Progenitor cell of endocrine pancreas (in vitro differentiated cells): ENCODE measurements at places on chromosomes 6 and 20.

GRCh38 chr6:75818098-75818855 is 69.2 kb downstream of the MYO6 start:
- DNase-seq = no peak

DNA sequence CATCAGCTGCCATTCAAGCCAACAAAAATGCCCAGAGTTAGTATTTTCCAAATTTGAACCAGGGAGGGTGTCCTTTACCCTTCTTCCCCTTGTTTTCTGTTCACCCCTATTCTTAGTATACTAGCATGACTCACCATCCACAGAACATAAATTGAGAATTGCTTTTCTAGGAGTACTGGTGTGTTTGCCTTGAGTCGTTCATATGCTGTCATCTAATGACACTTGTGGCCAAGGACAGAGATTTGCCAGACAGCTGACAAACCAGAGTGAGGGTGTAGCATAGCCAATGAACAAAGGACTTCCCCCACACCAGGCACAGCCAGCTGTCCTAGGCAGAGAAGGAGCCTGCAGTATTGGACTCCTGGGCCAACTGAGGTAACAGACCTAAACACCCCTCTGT is 62.2 kb downstream of the FILIP1 start:
- DNase-seq = no peak

GRCh38 chr20:63765082-63765873 is 25.7 kb downstream of the SLC2A4RG start:
- no peak for DNase-seq

- DNase-seq = no peak
These were observed 166.4 kb downstream of the CD24 start for GRCh38 chr6:106807947-106808611.

- DNase-seq = no peak
These were observed 2.3 kb upstream of the RAMACL start for GRCh38 chr6:166588691-166589336.

DNA sequence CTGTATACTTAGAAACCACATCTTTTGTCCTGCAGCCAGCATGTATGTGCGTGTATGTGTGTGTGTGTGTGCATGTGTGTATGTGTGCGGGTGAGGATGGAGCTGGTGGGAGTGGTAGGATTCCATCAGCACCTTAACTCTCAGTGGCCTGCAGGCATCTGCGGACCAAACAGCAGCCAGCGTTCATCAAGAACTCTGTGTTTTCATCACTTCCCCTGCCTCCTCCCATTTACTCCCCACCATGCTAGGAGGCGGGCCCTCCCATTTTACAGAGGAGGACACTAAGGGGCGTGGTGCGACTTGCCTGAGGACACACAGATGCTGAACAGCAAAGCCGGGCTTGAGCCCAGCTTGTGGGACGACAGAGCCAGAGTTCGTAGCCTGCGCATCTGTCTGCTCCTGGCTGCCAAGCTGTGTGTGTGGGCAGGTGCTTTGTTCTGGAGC is 8.9 kb downstream of the VSTM2L start:
- no peak for DNase-seq

DNA sequence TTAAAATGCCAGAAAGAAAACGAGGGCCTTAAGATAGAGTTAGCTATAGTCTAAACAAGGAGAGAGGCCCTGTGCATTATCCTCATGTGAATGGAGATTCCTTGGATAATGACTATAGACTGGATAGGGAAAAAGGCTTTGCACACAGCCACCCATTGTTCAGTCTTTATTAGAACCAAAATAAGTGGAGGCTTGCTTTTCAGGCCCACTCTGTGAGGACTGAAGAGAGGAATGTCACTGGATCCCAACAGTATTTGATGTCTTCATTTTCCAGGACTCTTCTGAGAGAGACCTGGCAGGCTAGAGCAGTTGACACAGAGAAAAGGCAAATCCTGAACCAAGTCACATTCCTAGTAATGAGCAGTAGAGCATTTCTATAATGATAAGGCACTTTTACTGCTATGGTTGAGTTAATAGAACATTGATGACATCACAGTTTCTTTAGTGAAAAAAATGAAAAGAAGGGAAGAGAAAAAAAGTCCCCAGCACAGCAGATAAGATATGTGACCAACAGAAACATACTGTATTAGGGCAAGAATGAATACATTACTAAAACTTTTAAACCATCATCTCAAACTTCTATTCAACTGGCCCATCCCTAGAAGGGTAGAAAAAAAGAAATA is 315.1 kb downstream of the EPHA7 start:
- DNase-seq = no peak

DNA sequence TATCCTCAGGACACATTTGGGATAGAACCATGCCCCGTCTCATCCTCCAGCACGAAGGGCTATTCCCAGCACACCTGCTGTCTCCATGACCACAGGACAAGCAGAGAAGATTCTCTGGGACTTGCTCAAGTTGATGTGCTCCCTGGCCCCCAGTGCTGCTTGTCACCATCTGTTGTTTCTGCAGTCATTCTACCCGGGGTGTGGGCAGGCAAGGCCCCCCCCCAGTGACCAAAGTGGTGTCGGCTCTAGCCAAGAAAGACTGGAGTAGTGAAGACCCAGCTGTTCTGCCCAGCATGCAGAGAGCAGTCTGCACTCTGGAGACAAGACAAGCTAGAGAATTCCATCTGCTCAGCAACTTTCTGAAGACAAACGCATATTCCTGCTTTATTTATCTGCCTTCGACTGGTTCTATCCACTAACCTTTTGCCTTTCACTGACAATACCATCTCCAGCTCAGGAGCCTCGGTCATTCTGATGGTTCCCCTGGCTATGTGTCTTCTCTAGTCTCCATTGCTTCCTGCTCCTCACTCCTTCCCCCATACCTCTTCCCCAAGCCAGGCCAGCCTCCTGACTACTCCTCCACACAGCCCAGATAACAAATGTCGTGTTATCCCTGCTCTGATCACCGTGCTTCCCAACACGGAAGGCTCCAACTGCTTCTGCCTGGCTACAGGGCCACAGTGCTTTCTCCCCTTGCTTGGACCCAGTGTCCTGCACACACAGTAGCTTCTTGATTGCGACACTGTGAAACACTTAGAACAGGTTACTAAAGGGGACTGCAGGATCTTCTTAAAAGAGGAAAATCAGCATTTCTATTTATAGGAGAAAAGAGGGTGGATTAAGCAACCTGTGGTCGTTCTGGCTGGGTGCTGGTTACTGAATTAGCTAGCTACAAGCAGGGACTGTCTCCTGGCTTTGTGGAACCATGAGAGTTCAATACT is 86.7 kb upstream of the EMILIN3 start:
- DNase-seq = no peak

DNA sequence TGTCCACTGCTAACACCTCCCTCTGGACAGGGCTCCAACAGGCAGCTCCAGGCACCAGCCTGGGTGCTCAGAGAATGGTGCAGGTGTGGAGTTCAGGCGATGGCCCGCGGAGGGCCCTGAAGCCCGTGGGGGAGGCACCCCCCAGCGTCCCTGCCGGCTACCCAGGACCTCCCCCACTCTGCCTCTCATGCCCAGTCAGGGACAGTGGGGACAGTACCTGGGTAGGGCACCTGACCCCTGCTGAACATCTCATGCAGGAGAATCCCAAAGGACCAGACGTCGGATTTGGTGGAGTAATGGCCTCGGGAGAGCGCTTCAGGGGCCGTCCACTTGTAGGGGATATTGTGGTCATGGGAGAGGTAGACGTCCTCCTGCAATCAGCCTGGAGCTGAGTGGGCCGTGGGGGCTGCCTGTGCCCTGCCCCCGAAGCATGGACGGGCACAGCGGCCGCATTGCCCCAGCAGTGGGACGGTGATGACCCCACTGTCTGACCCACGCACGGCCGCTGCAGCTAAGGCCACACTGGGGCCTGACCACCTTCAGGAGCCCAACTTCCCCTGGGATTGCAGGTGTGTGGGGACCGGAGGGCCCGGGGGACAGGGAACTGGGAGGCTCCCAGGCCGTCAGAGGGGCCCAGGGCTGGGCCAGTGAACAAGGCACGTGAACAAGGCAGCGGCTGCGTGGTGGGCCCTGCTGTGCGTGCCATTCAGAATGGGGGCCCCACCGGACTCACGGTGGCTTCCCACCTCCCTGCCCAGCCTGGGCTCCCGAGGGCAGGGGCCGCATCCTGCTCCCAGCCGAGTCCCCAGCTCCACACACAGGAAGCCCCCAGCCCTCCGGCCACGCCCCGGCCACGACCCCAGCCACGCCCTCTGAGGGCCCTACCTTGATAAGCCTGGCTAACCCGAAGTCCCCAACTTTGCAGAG is 7.1 kb downstream of the PTK6 start:
- peak; percentile 9 for DNase-seq

GRCh38 chr20:61661025-61661424 is 404.7 kb downstream of the TAF4 start:
- DNase-seq = no peak

DNA sequence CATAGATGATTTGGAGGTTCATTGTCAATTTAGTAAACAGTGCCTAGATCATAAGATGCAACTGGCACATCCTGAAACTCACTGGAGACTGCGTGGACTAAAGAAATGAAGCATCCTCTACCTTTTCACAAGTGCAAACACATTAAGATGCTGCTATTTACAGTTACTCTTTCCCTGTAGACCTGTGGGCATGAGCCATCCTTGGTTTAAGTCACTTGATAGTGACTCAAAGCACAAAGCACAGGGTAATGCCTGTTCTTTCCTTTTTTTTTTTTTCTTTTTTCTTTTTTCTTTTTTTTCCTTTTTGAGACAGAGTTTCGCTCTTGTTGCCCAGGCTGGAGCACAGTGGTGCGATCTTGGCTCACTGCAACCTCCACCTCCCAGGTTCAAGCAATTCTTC is 10.0 kb upstream of the HLA-DQA1 start:
- DNase-seq = no peak

DNA sequence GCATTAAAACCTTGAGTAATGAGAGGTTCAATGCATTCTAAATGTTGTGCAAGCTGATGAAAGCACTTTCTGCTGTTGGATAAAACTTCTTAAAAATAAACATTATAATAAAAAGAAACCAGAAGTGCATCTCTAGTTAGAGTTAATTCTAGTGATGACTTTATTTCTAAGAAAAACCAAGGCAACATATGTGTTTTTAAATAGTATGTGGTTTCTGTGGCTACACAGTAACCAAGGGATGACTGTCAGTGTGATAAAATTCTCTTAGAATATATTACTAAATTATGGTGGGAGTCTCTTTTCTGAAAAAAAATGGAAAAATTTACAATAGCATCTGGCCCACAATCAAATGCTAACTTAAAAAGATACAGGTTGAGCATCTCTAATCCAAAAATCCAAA is 117.0 kb downstream of the ME1 start:
- DNase-seq = no peak

DNA sequence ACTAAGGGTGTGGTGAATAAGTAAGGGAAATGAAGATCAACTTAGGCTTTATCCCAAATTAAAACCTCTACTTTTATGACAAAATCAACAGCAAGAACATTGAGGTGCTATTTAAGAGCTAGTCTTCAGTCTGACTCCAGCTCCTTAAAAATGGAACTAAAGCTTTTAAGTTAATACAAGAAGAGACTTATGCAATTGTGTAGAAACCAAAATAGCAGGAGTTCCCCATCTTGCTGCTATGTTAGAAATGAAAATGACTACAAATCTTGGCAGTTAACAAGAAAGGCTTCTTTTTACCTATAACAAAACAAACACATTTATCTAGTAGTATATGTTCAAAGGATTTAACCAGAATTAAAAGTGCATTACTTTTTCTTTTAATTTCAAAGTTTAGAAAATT is 25.7 kb downstream of the HMGN3 start:
- no peak for DNase-seq

- DNase-seq = no peak
These were observed 41.7 kb upstream of the PRELID3B start for GRCh38 chr20:59084041-59084850.

- DNase-seq = no peak
These were observed 153.1 kb downstream of the GMPR start for GRCh38 chr6:16391451-16391912.
